NCI-H2029 treated with DMSO at 0.1 percent for 48 hours (cell line): ENCODE measurements at places on chromosomes 16 and 17.

DNA sequence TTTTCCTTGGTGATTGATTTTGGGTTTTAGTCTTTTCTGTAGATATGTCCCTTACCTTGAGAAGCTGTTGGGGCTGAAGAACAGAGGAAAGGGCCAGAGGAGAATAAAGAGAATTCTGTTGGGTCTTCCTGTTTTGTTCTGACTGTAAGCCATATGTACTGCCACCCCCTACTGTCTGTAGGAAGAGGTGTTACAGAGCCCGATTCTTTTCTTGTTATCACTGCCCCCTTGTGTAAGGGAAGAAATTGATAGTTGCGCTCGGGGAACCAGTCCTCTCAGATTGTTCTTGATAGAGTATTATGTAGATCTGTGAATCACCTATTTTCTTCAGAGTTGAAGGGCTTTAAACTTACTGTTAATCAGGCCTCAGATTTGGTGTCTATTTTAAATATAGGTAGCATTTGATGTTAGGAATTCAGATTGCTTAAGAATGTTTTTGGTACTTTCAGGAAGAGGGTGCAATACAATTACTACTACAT lies 2.4 kb downstream of the TANC2 start:
- peak; percentile 89 for DNase-seq

DNA sequence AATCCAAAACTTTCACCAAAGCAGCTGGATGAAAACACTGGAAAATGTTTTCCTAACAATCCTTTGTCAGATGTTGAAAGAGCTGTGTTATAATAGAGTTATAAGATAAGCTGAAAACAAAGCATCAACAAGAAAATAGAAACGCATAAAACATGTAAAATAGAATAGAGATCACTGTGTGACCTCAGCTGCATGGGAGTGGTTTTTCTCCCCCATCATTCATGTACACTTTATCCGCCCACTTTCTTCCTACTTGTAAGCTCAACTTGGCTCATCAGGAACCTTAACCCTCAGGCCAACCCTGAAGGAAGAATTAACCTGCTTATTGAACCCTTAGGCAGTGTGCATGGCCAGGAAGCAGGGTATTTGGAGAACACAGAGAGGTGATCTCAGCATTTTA lies 238.5 kb upstream of the PMFBP1 start:
- no peak for DNase-seq

DNA sequence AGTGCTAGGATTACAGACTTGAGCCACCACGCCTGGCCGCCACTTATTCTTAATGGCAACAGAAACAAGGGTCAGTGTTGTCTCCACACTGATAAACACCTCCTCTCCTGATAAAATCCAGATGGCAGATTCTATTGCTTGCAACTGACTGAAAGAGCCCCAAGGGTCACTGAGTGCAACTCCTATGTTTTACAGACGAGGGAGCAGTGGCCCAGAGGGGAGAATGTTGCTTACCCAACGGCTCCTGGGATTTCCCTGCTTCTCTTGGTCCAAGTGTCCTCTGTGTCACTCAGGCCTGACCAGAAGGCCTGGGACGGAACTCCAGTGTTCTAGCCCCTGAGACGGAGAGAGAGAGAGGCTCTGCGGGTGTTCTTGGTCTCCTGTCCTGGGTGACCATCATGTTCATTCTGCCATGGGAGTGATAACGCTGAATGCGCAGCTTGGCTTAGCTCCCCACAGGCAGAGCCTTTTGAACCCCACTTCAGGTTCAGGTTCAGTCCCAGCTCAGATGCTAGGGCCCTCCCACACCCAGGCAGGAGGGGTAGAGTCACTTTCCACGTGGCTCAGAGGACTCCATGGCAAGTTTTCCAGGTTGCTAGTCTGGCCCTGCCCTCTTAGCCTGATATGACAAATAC lies 77.3 kb upstream of the NLRP1 start:
- DNase-seq, result no peak

GRCh38 chr16:86285938-86286921 lies 224.1 kb upstream of the FOXF1 start:
- no peak for DNase-seq

- no peak for DNase-seq
These were observed 10.7 kb upstream of the ZFPM1 start for GRCh38 chr16:88442383-88442726.

DNA sequence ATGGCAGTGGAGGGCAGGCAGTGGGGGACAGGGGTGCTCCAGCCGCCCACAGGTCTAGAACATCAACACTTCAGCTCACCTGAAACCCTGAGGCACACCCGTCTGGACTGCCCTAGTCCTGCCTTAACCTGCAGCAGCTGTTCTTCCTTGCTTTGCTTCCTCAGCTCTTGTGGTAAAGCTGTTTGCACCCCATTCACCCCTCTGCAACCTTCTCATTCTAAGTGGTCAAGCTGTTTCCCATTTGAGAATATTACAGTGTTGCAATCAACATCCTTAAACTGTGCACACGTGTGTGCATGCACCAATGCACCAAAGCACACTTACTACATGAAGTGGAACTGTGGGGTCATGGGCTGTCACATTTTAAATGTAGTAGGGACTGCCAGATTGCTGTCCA lies 32.4 kb downstream of the SCNN1B start:
- no peak for DNase-seq

DNA sequence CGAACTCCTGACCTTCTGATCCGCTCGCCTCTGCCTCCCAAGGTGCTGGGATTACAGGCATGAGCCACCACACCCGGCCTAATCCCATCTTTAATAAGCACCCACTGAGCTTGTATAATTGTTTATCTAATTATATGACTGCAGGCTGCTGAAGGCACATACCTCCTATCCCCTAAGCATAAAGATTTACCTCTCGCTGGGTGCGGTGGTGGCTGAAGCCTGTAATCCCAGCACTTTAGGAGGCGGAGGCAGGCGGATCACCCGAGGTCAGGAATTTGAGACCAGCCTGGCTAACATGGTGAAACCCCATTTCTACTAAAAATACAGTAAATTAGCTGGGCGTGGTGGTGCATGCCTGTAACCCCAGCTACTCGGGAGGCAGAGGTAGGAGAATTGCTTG lies 20.1 kb upstream of the YWHAE start:
- DNase-seq, result no peak
